ENCODE measurements at places on chromosomes 4 and X.

DNA sequence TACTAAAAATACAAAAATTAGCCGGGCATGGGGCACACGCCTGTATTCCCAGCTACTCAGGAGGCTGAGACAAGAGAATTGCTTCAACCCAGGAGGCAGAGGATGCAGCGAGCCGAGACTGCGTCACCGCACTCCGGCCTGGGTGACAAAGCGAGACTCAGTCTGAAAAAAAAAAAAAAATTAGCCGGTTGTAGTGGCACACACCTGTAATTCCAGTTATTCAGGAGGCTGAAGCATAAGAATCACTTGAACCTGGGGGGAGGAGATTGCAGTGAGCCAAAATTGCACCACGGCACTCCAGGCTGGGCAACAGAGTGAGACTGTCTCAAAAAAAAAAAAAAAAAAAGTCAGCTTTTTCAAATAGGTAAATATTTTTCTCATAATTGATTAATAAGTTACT, 71.9 kb downstream of the WDFY3 start:
- no peak for DNase-seq

GRCh38 chr4:83558680-83559079, 22.8 kb downstream of the GPAT3 start:
- DNase-seq: no peak

GRCh38 chrX:38138157-38138891, 82.3 kb downstream of the SRPX start:
- no peak for DNase-seq

- DNase-seq: no peak
Observed at GRCh38 chr4:165604181-165604580, 225.4 kb downstream of the CPE start.

GRCh38 chrX:112058766-112059165, 23.8 kb downstream of the TRPC5 start:
- DNase-seq: no peak

DNA sequence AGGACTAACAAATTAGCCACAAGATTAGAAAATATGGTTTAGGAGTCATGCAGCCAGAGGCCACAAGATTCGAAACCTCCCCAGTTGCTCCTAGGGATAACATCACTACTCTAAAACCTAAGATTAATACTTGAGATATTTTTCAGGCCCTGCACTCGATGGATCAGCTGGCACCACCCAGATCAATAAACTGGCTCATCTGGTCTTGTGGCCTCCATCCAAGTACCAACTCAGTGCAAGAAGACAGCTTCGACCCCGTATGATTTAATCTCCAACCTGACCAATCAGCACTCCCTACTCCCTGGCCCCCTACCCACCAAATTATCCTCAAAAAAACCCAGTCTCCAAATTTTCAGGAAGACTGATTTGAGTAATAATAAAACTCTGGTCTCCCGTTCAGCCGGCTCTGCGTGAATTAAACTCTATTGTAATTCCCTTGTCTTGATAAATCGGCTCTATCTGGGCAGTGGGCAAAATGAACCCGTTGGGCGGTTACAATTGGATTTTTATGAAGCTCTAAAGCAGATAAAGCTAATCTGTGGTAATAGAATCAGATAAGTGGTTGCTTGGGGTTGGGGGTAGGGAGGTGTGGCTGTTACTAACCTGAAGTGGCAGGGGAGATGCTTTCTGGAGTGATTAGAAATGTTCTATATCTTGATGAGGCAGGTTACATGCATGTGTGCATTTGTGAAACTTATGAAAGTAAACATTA, 91.8 kb upstream of the ATXN3L start:
- DNase-seq: no peak

GRCh38 chrX:15911734-15912550, 57.3 kb upstream of the AP1S2 start:
- DNase-seq: no peak

DNA sequence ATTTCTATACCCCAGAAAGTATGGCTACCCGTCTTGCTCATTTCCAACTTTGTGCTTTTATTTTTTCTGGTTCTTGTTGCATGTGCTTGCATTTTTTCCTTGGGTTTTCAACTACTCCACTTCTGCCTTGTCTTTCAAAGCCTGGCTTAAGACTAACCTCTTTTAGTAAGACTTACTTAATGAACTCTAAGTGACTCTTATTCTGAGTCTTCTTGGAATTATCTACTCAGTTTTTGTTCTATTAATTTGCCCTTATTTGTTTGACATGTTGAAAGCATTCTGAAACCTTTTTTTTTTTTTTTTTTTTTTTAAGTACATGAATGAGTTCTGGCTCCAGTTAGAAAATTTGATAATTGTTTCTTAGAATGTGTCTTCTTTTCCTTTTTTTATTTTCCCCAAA, 74.8 kb downstream of the SLIT2 start:
- no peak for DNase-seq

DNA sequence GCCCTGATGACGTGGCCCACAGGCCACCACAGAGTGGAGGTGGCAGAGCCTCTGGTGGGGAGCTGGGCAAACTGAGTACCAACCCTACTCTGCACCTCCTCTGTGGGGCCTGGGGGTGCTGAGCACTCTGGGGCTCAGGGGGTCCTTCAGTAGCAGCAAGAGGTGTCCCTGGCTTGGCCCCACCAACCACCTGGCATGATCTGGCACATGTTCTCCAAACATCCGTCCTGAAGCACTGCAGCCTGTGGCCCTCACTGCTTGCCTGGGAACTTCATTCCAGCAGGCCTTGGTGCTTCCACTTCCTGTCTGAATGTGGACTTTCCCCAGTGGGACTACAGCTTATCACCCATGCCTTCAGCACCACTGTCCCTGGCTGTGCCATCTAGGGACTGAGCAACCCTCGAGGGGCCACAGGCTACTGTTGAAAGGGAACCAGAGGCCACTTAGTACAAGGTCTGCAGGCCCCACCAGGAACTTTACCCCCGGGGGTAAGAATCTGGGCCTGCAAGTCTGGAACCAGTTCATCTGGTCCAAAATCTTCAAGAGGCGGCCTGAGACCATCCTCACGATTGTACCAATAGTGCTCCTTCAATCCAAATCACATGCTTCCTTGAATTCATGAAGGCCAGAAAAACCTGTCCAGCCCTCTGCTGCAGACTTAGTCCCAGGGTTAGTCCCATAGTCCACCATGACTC, 13.2 kb downstream of the TNIP2 start:
- no peak for DNase-seq

DNA sequence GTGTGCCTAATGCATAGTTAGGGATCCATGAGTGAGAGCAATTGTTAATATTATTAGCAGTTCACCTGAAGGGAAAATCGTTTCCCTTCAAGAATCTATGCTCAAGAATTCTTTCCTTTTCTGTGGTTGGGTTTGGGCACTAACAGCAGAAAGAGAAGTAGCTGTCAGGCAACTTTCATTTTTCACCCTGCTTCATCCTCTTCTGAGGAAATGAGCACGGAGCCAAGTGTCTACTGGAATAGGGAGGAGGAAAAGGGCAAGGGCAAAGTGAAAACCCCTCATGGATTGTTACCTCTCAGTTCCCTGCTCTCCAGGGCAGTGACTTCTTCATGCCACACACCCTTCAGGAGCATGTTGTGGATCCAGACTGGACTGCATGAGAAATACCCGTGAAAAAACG, 2.6 kb upstream of the HPGDS start:
- DNase-seq: no peak

DNA sequence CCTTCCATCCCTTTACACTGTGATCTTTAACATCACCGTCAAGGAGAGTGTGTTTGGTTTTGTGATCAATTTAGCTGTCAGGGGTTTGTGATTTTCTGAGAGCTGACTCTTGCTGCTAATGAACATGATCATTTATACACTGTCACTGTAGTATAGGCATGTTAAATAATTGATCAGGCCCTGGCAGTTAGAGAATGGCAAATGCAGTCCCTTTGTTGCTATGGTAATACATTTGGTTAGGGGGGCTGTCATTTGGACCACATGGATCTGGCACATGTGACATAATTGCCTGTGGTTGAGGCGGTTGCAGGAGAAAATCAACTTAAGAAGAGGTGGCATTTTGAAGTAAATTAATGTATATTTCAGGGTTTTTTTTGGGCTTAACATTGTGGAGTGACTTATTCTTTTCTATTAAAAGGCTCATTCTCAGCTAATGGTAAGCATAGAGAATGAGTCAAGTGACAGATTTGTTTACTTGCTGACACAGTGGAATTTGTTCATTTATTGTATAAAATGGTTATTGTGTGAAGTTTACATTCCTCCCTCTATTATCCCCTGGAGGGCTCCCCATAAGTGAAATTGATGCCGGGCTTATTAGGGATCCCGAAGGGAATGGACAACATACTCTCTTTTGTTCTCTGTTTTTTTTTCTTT, 114.0 kb downstream of the FHIP1A start:
- no peak for DNase-seq

Data from stimulated activated CD8-positive, alpha-beta memory T cell treated with anti-CD3 and anti-CD28 coated beads, Interleukin-2, amount 100 ng/mL, for 1 hour (primary cell).